ENCODE measurements at places on chromosomes 5 and 9. TPM values are rescaled to one million over a fixed set of nuclear protein-coding genes. Genes with fewer than 3 reads are reported as not detected.

The THG1L gene
- 15.4 TPM for total RNA-seq

The SPINK6 gene
- not detected for total RNA-seq

The RANBP17 gene
- total RNA-seq, result not detected

The ZNF483 gene
- 4.8 TPM for total RNA-seq

The RNF208 gene
- total RNA-seq, result 11.5 TPM

The BAAT gene
- total RNA-seq, result 0.08 TPM

The RFX3 gene
- total RNA-seq, result 5.7 TPM

The TYRP1 gene
- total RNA-seq, result 0.23 TPM

The DENND1A gene
- 19.7 TPM for total RNA-seq

The CAMK4 gene
- 0.39 TPM for total RNA-seq

The CSF1R gene
- 0.05 TPM for total RNA-seq

The TRPM3 gene
- not detected for total RNA-seq

The RXFP3 gene
- total RNA-seq, result not detected

The CBY3 gene
- total RNA-seq, result 0.39 TPM

The MED7 gene
- 9.9 TPM for total RNA-seq

The KCNT1 gene
- total RNA-seq, result not detected

The DRD1 gene
- total RNA-seq, result 1.0 TPM

The SH2D3C gene
- 0.49 TPM for total RNA-seq

The CEL gene
- total RNA-seq, result 4.3 TPM

The PRUNE2 gene
- total RNA-seq, result 0.18 TPM

Data from Panc1 (cell line).